Panc1 (cell line): ENCODE measurements at places on chromosomes 11 and 22. TPM values are rescaled to one million over a fixed set of nuclear protein-coding genes. Genes with fewer than 3 reads are reported as not detected.

DNA sequence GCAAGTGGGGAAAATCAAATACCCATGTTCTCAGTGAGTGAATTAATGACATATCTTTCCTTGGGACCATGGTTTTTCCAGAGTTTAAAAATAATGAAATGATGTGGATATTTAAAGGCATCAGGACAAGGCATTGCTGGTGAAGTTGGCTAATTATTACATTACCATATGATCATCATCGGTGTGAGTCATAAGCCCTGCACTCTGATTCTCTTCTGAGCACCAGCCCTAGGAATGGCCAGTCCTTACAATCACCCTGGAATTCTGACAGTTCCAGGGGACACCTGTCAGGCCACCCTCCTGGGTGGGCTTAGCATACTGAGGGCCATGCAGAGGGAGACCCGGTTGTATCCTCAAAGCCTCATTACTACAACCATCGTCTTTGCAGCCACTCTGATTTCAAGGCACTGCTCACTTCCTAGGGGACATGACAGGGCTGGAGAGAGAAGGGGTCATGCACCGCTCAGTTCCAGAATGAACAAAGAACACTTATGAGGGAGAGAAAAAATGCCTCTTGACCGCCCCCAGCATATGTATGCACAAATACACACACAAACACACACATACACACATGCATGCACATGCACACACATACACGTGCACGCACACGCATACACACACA is 365.0 kb downstream of the MIAT start:
- DNase-seq: no peak

GRCh38 chr11:113213549-113213948 is 100.8 kb upstream of the TTC12 start:
- DNase-seq: no peak

- DNase-seq: no peak
These were observed 6.5 kb upstream of the MFNG start for GRCh38 chr22:37492428-37493344.

GRCh38 chr22:16783453-16783852 is 41.8 kb downstream of the XKR3 start:
- no peak for DNase-seq

DNA sequence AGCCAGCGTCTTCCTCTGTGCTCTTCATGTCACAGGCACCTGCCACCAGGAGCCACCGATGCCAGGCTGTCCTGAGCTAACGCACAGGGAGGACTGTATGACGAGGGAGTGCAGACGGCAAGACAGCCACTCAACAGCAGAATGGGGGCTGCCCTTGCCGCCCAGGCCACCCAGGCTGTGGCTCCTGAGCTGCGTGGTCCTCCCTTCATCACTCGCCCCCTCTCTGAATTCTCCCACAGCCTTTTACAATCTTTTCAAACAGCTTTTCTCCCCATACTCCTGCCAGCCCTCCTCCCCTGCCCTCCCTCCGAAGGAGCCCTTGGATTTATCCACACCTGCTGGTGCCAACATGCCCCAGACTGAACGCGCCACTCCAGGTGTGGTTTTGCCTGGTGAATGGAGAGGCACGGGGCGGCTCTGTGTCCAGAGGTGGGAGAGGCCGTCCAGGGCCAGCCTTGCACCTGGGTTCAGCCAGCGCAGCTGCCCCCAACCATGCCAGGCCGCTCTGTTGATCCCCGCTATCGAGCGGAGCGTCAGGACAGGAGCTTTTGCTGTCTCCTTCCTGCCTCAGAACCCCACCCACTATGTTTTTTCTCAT is 22.0 kb downstream of the OVOL1 start:
- no peak for DNase-seq

The LINC01488 gene
- total RNA-seq: not detected
